ENCODE measurements at places on chromosomes 5 and 9. TPM values are rescaled to one million over a fixed set of nuclear protein-coding genes. Genes with fewer than 3 reads are reported as not detected.

DNA sequence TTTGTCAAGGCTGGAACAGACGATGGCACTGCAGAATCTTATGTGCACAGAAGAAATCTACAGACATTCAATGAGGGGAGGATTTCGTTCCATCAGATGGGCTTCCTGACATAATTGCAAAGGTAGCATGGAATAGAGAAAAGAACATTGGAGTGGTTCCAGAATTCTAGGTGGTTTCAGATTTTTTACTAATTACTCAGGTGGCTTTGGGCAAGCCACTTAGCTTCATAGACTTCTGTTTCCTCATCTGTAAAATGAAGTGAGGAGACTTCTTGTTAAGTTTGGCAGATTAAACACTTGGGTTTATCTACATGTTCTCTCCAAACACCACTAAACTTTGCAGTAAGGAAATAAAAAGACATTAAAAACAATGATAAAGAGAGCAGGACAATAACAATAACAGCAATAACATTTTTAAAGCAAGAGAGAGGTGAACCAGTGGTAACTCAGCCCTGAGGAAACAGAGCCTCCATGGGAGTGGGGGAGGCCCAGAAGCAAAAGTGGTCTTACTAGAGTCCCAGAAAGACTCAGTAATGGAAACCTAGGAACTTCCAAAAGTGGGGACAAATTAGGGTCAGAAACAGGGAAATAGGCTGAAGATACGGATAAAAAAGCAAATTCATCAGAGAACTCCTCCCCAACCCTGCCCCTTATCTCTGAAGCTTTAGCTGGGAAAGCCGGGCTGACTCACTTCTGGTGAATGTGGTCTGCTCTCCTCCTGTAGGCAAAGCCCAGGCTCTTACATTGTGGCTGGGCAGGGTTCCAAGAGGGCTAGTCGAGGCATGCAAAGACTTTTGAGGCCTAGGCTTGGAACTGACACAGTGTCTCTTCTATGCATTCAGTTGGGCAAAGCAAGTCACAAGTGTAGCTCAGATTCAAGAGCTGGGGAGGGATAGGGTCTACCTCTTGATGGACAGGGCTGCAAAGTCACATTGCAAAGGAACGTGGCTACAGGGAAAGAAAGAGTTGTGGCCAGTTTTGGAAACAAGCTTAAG is 11.8 kb upstream of the ACTBL2 start:
- H3K4me3 ChIP-seq = no peak overlapping the region
- peak overlapping the region; percentile 88 for H3K27ac ChIP-seq
- no peaks in the 10 kb centered on the region for H3K27me3 ChIP-seq
- no peaks in the 10 kb centered on the region for H3K36me3 ChIP-seq

GRCh38 chr9:76651119-76651705 is 113.0 kb upstream of the PCA3 start:
- no peaks in the 10 kb centered on the region for H3K36me3 ChIP-seq
- H3K27ac ChIP-seq = no peak overlapping the region
- peaks cover 13% of the 10 kb centered on the region for H3K4me1 ChIP-seq
- no peak overlapping the region for H3K4me3 ChIP-seq
- no peak for DNase-seq

GRCh38 chr5:464446-464842 is 21.5 kb downstream of the EXOC3 start:
- H3K4me3 ChIP-seq = no peak overlapping the region
- DNase-seq = no peak
- no peaks in the 10 kb centered on the region for H3K27me3 ChIP-seq
- peaks cover 60% of the 10 kb centered on the region for H3K36me3 ChIP-seq

GRCh38 chr9:95816716-95817115 is 58.8 kb upstream of the ERCC6L2 start:
- no peak overlapping the region for H3K4me3 ChIP-seq
- no peak for DNase-seq
- H3K4me1 ChIP-seq = peaks cover 10% of the 10 kb centered on the region
- H3K27me3 ChIP-seq = peaks cover 3% of the 10 kb centered on the region
- H3K36me3 ChIP-seq = no peaks in the 10 kb centered on the region

Gene EQTN
- not detected for total RNA-seq

Data from IMR-90 (cell line).